SK-N-MC (cell line): ENCODE measurements at places on chromosomes 13 and 19.

GRCh38 chr19:32097011-32097410 is 248.4 kb upstream of the ZNF507 start:
- DNase-seq = no peak

- no peak for DNase-seq
Observed at GRCh38 chr13:96650301-96650886, 343.9 kb downstream of the OXGR1 start.

DNA sequence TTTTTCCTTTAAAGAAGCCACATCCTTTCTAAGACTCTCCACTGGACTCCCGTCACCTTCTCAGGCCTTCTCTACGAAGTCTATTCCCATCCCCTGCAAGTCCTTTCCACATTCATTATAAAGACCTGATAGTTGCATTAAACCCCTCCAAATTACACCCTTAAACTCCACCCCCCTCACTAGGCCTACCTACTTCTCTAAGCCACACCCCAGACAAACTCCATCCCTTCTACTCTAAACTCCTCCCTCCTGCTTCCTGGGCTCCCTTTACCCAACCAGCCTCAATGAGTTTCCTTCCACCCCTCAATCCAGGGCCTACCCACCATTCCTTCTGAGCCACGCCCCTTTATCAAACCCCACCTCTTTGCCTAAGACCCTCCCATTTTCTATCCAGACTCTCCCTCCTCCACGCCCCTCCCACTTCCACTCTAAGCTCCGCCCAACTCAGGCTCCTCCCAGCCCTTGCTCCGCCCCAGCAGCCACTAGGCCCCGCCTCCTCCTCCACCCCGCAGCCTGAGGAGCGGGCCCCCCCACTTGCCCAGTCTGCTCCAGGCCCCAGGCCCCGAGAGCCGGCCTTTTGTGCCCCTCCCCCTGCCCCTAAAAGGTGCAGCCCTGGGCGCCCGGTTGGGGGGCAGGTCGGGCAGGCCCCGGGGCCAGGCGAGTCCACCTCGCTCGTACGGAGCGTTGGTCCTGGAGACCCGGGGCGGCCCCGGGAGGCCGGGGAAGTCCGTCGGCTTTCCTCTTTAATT is 424 bp downstream of the FIZ1 start:
- DNase-seq = peak; percentile 99

- no peak for DNase-seq
Observed at GRCh38 chr19:47518139-47518538, 3.3 kb upstream of the NAPA start.

DNA sequence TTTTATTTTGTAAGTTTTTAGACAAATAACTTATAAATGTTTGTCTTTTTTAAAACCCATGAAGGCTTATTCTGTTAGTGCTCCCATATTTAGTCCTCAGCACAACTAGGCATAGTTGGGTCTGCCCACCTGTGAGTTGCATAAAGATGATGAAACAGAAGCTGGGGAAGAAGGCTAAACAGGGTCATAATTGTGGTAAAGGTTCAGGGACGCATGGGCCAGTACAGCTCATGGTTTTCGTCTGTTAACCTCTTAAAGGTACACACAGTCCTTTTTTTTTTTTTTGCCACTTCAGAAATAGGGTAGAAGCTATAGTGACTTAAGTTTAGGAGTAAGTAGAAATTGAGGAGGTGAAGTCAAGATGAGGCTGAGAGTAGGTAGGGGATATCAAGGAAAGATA is 58.3 kb downstream of the TM9SF2 start:
- DNase-seq = no peak

GRCh38 chr19:47697863-47698609 is 15.2 kb upstream of the EHD2 start:
- no peak for DNase-seq

DNA sequence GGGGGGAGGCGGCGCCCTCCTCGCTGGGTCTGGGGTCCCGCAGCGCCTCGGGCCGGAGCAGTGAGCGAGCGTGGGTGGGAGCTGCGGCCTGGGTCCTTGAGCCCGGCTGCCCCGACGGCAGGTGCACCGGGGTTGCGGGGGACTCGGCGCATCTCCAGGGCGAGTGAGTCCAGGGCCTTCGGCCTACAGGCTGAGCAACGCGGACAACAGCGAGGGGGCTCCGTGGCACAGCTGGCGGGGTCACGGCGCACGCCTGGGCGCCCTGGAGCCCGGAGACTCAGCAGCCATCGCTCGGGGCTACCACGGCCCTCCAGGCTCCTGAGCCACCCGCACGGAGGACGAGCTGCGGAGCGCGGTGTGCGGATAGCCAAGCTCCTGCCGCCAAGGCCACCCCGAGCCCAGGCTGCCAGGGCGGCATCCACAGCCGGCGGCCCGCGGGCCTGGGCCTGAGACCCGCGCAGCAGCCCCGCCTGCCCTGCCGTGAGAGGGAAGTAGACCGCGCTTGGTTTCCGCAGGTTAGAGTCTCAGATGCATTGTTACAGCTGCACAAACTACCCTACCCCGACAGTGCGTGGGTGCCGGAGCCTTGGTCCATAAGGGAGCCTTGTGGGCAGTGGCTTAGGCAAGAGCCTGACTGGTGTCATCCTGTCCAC is 253.9 kb upstream of the SGCG start:
- DNase-seq = no peak

- DNase-seq = no peak
Observed at GRCh38 chr19:7326105-7326877, 22.4 kb upstream of the ARHGEF18 start.

DNA sequence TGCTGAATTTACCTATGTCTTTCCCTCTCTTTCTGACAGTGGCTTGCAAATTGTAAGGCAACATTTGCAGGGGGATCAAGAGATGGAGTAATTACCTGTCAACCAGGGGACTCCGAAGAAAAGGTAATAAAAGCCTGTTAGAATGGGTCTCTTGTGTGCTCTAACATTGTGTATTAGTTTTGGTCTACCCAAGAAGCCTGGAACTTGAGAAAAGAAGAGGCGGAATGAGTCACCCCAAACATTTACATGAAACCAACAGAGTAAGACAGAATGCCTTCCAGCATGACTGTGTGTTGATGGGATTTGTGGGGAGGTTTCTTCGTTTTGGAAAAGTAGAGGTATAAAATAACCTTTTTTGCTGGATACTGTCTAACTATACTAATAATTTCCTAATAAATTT is 36.7 kb downstream of the ZAR1L start:
- DNase-seq = no peak

DNA sequence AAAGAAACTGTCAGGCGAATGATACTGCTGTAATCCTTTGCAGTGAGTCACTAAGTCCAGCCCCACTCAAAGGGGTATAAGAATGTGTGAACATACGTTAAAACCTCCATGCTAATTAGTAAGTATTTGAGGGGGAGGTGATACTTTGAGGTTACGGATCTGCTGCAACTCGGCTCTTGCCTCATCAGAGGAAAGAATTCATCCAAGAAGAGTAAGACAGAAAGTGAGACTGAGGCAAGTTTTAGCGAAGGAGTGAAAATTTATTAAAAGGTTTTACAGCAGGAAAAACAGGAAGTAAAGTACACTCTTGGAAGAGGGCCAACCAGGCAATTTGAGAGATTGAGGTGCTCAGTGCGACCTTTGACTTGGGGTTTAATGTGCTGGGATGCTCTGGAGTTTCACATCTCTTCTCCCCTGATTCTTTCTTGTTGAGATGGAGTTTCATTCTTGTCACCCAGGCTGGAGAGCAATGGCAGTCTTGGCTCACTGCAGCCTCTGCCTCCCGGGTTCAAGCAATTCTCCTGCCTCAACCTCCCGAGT is 9.8 kb downstream of the CLEC4M start:
- DNase-seq = no peak

GRCh38 chr19:15166700-15167099 is 34.1 kb downstream of the NOTCH3 start:
- DNase-seq = no peak

DNA sequence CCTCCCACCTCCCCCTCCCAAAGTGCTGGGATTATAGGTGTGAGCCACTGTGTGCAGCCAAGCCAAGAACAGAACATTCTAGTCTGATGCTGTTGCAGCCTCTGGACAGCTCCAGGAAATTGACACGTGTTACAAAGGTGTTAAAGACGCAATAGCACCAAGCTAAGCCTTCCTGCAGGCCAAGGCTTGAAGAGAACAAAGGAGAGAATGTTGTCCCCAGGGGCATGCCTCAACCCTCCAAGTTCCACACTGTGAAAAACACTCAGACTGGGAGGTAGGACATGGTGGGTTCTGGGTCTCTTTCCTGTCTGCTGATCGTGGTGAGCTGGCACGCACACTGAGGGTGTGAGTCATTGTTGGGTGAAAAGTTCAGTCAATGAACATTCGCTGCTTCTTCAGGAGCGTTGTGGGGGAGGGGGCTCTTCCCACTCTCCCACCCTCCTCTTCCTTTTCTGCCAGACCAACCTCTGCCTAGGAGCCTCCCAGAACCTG is 5.3 kb upstream of the PTPRS start:
- DNase-seq = no peak

GRCh38 chr19:37303591-37304171 is 67.2 kb upstream of the ZNF527 start:
- DNase-seq = no peak

DNA sequence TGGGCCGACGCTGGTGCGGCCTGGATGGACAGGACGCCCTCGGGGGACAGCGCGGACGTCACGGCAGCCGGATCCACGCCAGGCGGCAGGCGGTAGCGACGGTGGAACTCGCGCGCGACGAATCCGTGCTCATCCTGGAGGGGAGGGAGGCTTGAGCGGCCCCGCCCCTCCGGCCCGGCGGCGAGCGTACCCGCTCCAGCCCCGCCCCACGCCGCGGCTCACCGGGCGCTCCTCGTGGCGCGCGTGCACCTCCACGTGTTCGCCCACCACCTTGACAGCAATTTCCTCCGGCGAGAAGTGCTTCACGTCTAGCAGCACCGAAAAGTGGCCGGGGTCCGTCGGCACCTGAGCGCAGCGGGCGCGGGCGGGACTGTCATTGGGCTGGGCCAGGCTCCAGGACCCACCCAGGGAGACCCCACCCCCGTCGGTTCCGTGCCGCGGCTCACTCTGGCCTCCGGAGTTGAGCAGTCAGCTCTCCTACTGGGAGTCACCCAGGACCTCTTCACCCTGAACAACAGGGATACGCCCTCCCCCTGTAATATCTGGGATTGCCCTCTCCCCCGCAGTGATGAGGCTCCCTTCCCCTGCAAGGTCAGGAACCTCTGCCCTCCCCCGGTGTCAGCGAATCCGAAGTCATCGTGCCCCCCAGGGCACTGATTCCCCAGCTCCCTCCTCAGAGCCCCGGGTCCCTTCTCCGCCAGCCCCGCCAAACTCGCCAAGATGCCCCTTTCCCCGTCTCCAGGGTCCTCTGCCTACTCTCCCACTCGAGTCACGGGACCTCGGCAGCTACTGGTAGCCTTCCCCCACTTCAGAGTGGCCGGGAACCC is 1.1 kb downstream of the HSPB6 start:
- no peak for DNase-seq

GRCh38 chr13:98513837-98514236 is 63.1 kb downstream of the STK24 start:
- DNase-seq = no peak

GRCh38 chr19:32166238-32166637 is 179.2 kb upstream of the ZNF507 start:
- no peak for DNase-seq

DNA sequence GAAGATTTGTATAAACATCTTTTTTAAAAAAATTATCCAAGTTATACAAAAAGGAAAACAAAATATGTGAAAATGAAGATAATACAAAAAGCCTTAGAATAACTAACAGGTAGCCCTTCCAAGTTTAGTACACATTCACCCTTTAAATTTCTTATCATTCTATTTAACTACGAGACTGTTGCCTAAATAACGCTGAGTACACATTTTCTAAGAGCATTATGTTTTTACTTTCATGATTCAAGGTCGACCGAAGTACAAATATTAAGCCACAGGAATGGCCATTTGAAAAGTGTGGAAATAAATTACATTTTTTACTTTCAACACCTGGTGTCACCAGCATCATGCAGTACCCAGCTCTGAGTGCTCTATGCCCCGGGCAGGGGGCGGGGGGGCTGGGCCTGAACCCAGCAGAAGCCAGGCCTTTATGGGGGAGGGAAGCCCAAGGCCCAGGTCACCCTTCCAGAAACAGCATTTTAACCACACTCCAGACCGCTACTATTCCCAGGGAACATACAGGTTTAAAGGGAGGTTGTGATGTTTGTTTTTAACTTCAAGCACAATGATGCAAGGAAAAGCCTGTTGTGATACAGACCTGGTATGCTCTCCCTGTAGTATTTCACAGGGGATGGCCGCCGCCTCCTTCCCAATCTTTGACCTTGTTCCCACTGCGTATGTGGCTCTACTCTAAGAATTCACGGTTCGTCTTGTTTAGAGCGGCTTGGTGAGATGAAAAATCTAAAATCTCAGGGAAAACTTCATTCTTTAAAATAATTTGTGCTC is 24.0 kb downstream of the GGACT start:
- DNase-seq = no peak

GRCh38 chr13:33204130-33204927 is 81.2 kb downstream of the STARD13 start:
- DNase-seq = peak; percentile 86

DNA sequence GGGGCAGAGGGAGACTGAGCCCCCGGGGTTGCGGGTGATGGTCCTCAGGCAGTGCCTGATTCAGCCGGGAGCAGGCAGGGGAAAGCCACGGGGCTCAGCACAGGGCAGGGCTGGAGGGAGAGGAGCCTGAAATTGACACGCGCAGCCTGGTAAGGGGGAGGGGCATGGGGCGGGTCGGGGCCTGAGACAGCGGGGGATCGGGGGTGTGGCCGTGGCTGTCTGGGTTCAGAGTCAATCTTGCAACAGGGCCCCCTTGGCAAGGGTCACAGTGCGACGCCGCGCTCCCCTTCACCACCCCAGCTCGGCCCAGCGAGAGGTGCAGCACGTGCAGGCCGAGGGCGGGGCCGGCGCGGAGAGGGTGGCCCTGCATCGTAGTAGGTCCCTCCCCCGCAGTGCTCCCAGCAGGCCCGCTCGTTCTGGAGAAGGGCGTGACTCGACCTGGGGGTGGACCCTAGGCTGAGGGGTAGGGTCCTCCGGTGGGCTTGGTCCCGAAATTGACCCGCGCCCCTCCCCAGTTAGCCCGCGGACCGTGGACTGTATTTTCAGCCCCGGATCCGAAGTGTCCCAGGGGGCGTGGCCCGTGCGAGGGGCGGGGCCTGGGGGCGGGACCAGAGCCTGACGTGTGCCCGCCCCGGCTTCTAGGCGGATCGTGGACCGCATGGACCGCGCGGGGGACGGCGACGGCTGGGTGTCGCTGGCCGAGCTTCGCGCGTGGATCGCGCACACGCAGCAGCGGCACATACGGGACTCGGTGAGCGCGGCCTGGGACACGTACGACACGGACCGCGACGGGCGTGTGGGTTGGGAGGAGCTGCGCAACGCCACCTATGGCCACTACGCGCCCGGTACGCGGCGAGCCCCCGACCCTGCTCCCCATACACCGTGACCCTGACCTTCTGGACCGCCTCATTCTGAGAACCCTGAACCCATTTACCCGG is 6.0 kb downstream of the RCN3 start:
- no peak for DNase-seq

GRCh38 chr13:71874458-71874857 is 7.5 kb upstream of the DACH1 start:
- no peak for DNase-seq

- no peak for DNase-seq
Observed at GRCh38 chr13:103157016-103157415, 90.8 kb upstream of the SLC10A2 start.
